ENCODE measurements at places on chromosomes 3 and 15.
A peak's percentile ranks its signal among the peaks of the same experiment; 100 is the strongest.

DNA sequence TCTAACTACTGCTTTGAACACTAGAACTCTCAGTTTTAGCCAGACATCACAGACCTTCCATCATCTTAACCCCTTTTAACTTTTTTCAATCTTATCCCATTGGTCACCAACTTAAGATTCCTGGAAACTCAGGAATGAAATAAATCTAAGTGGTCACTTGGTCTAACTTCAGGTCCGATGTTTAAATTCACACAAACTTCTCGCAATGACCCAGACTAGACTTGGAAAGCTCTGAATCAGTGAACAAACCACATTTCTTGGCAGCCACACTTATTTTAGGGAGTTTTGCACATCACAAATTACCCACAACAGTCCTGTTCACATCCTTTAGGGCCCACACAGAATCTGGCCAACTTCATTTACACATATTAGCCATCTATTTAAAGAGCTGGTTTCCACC, 118.9 kb downstream of the MAGI1 start:
- DNase-seq, result no peak

- DNase-seq, result peak; percentile 61
Observed at GRCh38 chr3:140736863-140737460, 59.1 kb downstream of the TRIM42 start.

GRCh38 chr3:153749070-153749610, 372.1 kb upstream of the ARHGEF26 start:
- no peak for DNase-seq

- no peak for DNase-seq
Observed at GRCh38 chr15:43919540-43920253, 92.9 kb downstream of the WDR76 start.

DNA sequence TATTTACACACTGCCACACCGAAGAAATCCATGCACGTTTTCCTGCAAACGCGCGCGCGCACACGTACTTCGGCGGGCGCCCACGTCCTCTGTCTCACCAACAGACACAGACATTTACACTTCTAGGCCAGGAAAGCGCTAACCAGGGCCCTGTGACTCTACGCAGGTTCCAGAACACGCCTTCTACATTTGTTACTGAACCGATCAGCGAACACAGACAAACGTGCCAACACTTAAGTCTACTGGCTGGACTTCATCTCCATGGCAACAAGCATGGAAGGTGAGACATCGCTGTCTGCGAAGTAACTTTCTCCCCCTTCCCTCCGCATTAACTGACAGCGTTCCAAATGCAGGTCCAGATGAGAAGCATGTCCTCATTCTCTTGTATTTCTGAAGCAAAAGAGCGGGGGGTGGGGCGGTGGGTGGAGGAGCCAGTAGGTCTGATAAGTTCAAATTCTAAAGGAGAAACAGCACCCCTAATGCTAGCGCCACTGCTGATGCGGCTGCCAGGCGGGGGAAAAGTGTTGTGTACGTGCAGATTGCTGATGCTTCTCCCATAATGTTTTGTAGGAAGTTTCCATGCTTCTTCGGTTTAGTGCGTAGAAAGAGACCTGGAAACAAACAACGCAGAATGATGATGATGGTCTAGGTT, at the start of gene CTXN2:
Gene CTXN2 (plus strand): TSS at position 92 of the 652 bp plus-strand sequence. CDS start 9,636 bp downstream, outside the sequence.
- DNase-seq, result no peak

DNA sequence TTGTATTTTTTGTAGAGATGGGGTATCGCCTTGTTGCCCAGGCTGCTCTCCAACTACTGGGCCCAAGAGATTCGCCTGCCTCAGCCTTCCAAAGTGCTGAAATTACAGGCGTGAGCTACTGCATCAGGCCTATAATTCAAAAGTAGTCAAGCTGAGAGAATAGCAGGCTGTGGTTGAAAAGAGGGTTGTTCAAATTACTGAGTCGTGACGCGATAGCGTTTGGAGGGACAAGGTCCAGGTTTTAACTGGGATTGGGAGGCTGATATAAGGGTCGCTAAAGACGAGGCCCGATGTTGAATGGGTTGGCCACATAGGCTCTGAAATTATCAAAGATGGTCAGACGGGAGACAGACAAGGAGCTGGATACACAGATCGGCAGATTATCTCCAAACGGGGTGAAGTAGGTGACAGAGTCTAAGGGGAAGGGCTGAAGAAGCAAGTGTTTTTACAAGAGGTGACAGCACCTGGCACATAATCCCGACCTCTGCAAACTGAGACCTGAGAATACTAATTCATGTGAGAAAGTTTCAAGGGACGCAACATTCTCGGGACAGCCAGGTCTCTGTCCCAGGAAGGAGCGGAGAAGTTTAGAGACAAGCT, 759 bp upstream of the ARID3B start:
- no peak for DNase-seq

- DNase-seq, result no peak
Observed at GRCh38 chr15:72402726-72403125, 4.6 kb downstream of the TMEM202 start.

DNA sequence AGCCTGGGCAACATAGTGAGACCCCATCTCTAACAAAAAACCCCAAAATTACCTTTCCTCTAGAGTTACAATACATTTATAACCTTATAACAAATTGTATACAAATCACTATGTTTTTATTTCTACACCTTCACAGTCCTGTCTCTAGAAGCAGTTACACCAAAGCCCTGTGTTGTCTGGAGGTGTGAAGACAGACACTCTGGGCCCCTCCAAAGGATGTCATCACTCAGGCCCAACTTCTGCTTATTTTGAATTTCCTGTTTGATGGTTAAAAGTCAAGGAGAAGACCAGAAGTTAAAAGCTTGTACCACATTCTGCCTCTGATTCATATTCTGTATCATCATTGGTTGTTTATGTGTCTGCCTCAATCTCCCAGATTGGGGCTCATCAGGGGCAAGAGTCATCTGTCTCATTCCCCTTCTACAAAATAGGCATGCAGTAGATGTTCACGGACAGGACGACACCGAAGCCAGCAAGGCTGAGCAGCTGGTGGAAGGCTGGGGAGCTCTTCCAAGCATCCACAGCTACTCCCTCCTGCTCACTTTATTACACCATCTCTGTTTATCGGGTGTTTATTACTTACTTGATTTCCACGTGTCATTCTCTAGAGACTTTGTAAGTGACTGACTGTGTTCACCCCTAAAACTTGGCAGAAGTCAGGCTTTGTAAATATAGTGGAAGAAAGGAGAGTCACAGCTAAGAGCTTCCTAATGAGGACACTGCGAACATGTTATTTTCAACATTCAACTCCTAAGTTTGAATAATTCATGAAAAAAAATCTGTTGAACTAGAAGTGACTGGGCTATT, 136.8 kb upstream of the ANKRD28 start:
- no peak for DNase-seq

- no peak for DNase-seq
Observed at GRCh38 chr3:13822042-13822441, 57.8 kb downstream of the WNT7A start.

- DNase-seq, result no peak
Observed at GRCh38 chr3:53217175-53217574, 38.6 kb downstream of the TKT start.

DNA sequence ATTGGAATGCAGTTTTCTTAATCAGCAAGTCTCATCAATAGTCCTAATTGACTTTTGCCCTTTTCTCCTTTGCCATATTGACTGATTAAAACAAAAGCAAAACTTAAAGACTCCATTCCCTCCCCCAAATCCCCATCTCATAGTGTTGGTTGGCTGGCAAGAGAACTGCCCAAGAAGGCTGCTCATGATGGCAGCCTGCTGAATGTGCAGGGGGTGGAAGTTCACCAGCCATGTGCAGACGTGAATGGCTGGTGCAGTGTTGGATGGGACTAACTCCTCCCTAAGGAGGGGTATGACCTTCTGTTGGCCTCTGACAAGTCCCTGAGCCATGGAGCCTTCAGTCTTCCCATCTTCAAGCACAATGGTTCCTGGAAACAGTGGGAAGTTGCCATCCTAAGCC, 7.0 kb downstream of the SMAD3 start:
- no peak for DNase-seq

DNA sequence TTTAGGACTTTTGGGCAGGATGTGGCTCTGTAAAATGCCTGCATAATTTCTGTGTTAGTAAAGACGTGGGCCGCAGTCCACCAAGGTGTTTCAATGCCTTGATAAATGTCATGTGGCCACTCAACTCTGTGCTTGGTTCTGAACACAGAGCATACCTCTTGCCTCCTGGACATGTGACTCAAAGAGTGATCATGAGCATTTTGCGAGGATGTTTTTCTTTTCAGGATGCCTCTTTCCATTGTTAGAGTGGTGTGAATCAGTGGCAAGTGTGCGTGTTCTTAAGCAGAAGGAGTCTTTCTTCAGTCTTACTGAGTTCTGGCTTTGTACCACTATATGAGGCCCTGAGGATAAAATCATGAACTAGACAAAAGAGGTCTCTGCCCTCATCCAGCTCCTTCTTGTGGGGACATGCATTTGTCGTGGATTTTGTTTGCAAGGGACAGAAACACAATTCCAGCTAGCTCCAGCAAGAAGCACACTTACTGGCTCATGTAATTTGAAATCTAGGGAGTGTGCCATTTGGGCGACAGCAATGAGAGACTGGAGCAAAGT, 363.4 kb downstream of the LRTM1 start:
- DNase-seq, result no peak

DNA sequence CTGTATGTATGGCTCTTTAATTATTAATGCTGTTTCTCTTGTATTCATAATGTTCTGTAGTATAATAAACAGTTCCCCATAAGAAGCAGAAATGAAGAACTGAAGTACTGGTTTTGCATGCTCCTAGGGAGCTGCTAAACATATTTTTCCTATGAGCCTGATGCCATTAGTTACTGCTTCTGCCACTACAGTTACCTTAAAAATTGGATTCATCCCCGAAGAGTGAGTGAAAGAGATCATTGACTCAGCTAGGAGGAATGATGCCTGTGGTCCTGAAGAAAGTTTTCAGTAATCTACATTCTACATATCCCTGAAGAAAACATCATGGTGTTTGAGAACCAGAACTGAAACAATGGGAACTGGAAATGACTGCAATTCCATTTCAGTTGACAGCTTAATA, 37.1 kb upstream of the ST3GAL6 start:
- DNase-seq, result no peak

GRCh38 chr3:80559701-80560100, 791.9 kb upstream of the ROBO1 start:
- DNase-seq, result no peak

DNA sequence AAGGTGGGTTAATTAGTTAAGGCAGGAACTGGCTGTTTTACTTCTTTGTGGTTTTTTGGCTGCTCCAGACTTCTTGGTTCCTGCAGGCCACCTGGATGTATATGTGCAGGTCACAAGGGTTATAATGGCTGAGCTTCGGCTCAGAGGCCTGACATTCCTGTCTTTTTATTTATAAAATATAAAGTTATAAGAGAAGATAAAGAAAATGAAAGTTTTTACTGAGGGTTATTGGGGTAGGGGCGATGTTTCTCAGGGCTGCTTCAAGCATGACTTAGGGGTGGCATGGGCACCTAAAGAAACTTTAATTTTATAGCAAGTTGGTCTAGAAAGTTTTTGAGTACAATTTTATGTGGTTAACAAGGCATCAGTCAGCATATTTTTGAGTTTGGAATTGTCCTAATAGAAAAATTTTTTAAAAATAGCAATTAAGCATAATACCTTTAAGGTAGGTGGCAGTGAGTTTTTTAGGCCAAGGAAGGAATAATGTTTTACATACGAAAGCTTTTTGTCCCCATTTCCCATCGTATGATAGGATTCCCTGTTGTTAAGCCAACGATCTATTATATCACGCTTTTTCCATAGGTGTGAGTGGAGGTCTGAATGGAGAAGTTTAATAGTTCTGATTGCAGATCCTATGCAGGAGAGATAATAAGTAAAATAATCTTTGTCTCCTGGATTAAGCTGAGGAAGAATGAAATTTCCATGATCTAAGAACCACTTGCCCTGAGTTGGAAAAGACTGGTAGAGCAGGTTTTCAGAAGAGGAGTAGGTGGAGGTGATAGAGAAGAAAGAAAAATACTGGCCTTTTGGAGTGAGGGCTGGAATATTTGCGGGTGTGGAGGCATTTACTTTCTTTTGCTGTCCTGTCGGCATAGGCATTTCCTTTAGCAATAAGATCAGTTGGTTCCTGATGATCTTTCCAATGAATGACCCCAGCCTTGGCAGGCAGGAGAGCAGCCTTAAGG, 10.1 kb downstream of the STRIT1 start:
- no peak for DNase-seq

DNA sequence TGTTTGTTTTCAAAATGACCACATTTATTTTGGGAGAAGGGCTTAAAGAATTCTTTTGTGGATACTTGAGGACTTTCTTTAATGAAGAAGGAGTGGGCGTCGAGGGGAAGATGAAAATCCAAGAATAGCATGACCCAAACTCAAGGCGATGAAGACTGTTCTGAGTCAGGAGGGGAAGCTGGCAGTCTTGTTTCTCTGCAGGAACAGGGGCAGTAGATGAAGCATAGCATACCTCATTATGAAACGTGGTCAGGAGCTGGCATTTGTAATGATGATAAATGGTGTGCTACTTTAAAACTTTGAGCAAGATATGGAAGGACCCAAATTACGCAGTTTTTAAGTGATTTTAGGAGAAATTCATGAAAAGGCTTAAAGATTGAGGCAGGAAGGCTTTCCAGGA, 549.0 kb downstream of the IGSF11 start:
- DNase-seq, result no peak

DNA sequence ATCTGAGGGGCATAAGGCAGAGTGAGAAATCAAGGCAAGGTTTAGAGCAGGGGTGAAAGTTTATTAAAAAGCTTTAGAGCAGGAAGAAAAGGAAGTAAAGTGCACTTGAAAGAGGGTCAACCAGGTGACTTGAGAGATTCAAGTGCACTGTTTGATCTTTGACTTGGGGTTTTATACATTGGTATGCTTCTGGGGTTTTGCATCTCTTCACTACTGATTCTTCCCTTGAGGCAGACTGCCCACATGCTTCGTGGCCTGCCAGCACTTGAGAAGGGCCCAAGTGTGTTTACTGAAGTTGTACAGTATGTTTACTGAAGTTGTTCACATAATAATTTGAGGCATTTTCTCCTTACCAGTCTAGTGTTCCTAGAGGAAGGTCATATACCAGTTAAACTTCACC, 367.0 kb upstream of the UBE2E2 start:
- DNase-seq, result no peak

DNA sequence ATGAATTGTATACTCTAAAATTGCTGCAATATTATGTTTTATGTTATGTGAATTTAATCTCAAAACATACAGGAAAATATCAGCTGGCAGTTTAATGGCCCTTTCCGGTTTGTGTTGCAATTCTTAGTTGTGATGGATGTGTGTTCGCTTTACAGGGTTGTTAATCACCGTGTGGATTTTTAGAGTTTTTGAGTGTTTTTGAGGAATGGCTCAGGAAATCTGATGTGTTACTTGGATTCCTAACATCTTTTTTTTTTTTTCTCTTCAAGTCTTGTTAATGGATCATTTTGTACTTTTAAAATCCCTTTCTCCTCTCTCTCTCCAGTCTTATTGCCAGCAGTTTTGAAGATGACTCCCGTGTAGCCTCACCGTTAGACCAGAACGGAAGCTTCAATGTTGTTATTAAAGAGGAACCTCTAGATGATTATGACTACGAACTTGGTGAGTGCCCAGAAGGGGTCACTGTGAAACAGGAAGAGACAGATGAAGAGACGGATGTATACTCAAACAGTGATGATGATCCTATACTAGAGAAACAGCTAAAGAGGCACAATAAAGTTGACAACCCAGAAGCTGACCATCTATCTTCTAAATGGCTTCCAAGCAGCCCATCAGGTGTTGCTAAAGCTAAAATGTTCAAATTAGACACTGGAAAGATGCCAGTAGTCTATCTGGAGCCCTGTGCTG, 35.7 kb downstream of the MGA start:
- DNase-seq, result no peak

GRCh38 chr3:107561980-107562379, 39.2 kb downstream of the BBX start:
- DNase-seq, result no peak

- DNase-seq, result no peak
Observed at GRCh38 chr3:105944721-105945120, 75.9 kb upstream of the CBLB start.

- no peak for DNase-seq
Observed at GRCh38 chr3:142270407-142270806, 45.0 kb upstream of the GK5 start.

Measured in NCI-H1105 (cell line).